ENCODE measurements at places on chromosomes 7 and 10.

- no peak for DNase-seq
Measured at GRCh38 chr7:40865441-40866233, 730.8 kb downstream of the SUGCT start.

DNA sequence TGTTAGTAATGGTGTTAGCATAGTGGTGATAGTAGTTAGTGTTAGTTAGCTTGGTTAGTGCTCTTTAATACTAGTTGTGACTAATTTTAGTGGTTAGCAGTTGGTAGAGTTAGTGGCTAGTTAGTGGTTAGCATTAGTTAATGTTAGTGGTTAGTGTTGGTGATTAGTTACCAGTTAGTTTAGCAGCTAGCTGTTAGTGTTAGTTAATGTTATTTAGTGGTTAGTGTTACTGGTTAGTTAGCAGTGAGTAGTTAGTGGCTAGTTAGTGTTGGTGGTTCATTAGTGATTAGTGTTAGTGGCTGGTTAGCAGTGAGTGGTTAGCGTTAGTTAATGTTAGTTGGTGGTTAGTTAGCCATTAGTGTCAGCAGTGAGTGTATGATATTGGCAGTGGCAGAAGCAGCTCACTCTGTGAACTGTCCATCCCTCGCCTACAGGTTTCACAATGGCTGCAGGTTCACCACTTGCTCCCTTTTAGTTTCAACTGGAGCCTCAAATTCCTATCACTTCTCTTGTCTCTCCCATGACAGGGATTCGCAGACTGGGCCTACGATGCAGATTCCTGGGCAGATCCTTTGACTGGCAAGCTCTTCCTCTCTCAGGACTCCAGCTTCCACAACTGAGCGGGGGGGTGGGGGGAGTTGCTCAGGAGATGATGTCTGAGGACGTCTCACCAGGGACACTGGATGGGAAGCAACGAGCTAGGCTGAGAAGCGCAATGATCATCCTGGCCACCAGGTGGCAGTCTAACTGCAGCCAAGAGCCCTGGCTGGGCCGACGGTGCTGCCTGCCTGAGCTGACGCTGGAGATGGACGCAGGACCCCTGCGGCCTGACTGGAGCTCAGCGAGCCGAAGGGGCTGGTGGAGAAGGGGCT lies 19.5 kb downstream of the GHRHR start:
- peak; percentile 51 for DNase-seq

GRCh38 chr10:29692121-29692539 lies 57.4 kb upstream of the SVIL start:
- no peak for DNase-seq

DNA sequence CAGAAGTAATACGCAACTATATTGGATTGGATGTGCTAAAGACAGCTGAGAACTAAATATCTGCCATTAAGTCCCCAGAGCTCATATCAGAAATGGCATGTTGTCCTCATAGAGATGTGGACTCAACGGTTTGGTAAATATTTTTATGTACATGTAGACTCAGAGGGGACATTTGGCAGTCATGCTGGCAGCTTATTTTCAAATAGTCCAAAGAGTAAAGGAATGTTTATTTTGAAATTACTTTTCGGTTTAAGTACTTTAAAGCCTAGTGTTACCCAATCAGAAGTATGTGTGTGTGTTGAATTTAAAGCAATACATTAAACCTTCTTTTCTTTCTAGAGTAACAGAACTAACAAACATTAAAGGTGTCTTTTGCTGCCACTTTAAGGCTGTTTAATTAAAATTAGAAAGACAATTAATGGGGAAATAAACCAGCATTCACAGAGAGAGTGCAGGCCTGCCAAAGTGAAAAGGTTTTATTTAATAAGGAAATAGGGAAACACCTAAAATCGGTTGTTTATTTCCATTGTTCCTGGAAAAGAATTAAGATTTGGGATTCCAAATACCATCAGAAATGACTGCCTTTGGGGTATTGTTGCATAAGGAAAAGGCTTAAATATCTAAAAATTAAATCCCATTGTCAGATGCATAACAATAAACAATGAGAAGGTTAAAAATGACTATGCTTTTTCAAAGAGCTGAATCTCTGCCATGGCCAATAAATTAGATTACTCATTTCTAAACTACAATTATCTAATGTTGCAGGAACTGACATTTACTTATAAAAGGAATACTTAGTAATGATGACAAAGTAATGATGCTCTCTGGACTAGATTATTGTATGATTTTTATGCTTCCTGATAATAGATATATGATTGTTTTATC lies 113.4 kb upstream of the AHR start:
- DNase-seq = no peak

All from right kidney (tissue), 9 donors.